ENCODE measurements at places on chromosomes 11 and 22.

DNA sequence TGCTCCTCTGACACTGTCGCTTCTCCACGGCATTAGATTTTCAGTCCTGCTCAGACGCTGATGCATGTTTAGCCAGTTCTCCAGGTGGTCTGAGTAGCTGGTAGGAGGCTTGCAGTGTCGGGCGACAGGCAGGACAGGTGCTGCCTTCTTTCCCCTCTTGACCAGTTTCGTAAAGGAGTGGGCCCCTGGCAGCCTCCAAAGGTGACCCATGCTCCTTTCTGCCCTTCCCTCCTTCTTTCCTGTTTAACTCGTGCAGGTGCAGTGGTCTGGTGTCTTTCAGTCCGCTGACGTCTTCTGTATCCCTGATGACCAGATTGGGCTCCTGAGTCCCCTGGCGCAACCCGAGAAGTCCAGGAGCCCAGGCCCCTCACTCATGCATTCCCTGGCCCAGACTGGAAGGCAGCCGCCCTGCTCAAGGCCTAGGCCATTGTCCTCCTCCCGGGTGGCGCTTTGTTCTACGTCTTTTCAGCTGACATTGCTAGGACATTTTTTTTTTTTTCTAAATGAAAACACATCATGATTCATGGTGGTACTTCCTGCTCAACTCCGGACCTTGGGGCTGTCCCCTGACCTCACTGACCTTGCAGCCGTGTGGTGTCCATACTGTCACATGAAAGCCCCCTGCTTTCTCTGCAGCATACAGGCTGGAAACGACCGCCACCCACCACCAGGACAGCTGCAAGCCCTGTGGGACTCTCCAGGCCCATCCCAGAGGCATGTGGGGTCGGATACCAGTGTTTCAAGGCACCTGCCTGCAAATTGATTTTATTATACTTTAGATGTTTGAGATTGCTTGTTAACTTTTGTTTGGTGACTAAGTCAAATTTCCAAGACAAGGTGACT is 25.5 kb upstream of the TXNRD2 start:
- no peak for DNase-seq

DNA sequence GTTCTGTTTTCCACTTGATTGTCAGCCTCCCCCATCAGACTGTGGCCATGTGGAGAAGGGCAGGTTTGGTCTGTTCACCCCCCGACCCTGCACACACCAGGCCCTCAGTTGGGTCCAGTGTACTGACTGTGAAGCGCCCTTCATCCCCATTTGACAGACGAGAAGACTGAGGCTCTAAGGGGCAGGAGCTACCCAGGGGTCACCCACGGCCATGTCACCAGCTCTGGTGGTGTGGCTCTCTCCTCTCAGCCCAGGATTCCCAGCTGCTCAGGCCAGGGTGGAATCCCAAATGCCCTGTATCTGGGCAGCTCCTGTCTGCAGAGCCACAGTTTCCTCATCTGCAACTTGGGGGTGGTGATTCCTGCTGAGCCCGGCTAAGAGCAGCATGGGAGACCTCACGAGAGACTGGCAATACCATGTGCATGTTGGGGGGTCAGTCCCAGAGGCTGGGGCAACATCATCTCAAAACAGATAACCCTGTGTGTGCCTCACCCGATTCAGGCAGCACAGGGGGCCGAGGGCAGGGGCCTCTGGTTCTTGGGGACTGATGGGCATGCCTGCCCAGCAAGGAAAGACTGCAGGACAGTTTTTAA is 46.6 kb downstream of the MN1 start:
- DNase-seq, result no peak

- no peak for DNase-seq
These were observed 114.3 kb upstream of the CSNK2A3 start for GRCh38 chr11:11467312-11467711.

- no peak for DNase-seq
These were observed 125.7 kb upstream of the C11orf58 start for GRCh38 chr11:16612566-16613261.

DNA sequence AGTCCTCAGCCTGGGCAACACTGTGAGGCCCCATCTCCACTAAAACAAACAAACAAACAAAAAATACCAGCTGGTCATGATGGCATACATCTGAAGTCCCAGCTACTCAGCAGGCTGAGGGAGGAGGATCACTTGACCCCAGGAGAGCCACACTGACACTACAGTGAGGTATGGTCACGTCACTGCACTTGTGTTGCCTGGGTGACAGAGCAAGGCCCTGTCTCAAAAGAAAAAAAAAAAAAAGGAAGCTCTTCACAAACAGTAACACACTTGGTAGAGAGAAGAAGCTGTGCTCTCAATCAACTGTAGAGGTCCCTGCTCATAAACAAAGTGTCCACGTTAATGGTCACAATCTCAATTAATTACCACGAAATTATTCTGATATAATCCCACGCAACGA is 401.6 kb upstream of the CCDC90B start:
- DNase-seq, result no peak

DNA sequence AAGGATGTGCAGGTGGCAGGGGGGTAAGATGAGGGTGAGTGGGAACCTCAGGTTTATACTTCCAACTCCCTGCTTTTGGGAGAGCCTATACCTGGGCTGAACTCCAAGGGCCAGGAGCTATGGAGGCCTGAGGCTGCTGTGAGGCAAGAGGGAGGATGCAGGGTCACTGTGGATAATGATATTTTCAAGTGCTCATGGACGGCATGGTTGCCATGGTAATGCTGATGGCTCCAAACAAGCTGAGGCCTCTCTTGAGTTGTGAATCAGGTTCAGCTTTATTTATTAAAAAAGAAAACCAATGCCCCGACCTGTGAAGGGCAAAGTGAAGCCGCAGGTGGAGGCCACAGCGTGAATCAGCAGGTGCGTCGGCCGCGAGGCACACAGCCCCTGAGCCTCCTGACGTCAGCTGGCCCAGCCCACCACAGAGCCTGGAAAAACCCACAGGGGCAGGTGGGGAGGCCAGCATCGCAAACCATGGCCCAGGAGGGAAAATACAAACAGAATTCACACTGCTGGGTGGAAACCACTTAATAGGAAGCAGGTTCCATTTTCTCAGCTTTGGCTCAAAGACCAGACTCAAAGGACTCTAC is 17.4 kb upstream of the CREB3L1 start:
- DNase-seq, result no peak

GRCh38 chr11:88480223-88480622 is 142.7 kb upstream of the CTSC start:
- no peak for DNase-seq

GRCh38 chr22:20531404-20532201 is 24.2 kb downstream of the MED15 start:
- no peak for DNase-seq

DNA sequence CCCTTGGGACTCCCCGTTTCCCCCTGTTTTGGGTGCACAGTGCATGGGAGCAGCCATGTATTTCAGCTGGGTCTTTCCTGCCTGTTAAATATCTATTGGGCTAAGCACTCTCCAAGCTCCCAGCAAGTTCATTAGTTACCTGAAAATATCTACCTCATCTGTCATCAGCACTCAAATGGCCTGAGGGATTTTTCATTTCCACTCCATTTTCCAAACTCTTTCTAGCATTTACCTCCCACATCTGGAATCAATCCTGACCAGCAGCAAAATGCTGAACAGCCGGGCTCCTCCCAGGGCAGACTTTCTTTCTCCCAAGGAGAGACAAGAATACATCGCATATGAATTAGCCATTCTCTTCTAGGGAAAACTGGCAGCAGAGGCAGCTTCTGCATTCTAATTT is 273.5 kb upstream of the MPPED2 start:
- no peak for DNase-seq

GRCh38 chr11:124749912-124750311 is 2.1 kb downstream of the VSIG2 start:
- DNase-seq, result no peak

DNA sequence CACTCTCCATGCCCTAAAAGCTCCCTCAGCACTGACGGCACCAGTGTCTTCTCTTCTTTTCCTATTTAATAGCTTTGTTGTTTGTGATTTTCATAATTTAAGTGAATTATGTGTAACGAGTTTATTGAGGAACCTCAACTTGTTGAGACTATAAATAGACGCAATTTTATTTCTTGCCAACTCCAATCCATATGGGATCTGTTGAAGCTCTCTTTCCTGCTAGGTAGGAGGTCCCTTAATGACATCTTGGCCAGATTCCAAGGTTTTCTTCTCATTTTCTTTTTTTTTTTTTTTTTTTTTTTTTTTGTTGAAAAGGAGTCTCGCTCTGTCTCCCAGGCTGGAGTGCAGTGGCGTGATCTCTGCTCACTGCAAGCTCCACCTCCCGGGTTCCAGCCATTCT is 14.2 kb downstream of the RTL6 start:
- no peak for DNase-seq

- DNase-seq, result no peak
These were observed 99.5 kb downstream of the BCR start for GRCh38 chr22:23279781-23280180.

DNA sequence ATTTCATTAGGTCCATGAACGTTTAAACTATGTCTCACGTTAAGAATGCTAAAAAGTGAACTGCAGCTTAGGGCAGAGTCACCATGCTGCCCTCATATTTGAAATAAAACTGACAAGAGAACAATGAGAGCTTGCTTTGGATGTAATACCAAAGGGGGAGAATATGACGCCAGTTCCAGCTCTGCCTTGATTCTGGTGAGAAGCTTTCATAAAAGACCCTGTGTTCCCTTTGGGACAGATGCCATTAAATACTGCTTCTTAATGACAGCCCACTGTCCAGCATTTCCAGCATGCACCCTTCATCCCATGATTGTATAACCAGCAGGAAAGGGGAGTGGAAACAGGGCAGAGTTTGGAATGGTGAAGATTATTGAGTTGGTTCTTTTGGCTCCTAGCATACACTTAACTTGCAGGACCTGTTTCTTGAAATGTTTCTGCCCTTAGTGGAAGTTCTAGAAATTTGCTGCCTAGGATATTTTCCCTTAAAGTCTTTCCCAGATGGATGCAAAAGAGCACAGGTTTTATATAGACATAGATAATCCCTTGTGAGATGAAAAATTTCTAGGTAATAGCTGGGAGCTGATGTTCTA is 139.3 kb upstream of the LDLRAD3 start:
- no peak for DNase-seq

GRCh38 chr11:27423125-27423524 is 49.5 kb downstream of the LGR4 start:
- no peak for DNase-seq

- DNase-seq, result no peak
These were observed 40.4 kb upstream of the ETS1 start for GRCh38 chr11:128627666-128628324.

DNA sequence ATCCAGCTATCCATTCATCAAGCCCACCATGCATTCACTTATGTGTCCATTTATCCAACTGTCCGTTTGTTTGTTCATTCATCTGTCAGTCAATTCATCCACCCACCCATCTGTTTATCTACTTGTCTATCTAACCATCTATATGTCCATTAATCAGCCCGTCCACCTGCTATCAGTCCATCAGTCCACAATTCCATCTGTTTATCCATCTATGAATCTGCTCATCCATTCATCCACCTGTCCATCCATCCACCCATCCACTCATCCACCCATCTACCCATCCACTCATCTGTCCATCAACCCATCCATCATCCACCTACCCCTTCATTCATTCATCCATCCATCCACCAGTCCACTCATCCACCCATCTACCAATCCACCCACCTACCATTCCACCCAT is 970 bp upstream of the SPI1 start:
- DNase-seq, result no peak
